Caudate nucleus (tissue), 63 donors: ENCODE measurements at places on chromosomes 13 and 19.

- DNase-seq = no peak
These were observed 52.8 kb downstream of the SERP2 start for GRCh38 chr13:44426461-44426860.

DNA sequence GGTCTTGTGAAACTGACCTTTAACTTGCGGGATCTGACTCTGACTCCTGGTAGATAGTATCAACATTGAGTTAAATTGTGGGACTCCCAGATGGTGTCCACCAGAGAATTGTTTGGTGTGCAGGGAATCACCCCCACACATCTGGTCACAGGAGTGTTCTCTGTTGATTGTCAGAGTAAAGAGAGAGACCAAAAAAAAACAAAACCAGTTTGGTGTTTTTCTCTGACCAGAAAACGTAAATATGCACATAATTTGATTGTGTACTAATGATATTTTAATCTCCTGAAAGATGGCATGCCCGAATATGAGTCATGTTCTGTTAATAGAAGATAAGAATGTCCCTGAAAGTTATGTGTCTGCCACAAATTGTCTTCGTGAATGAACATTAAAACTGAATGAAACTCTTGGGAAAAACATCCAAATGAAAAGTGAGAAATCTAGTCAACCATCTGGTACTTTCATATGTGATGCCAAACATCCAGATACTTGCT is 118.5 kb upstream of the GPC6 start:
- DNase-seq = no peak

- DNase-seq = peak; percentile 39
These were observed 105.6 kb upstream of the PEG3 start for GRCh38 chr19:56946159-56946558.

GRCh38 chr19:1084024-1084868 is 10.9 kb downstream of the POLR2E start:
- no peak for DNase-seq

DNA sequence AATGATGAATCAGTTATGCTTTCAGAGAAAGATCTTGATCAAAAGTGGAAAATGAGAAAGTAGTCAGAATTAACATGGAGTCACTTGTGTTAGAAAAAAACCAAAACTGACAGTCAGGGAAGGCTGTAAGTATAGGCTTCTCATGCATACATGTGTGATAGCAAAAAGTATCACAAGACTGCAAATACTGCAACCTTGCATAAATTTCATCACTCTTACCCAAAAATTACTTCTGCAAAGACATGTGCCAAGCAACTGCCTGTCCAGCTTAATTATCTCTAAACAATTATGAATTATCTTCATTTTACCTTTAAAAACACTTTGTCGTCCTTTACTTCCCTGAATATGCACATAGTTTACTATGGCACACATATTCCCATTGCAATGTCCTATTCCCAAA is 2466.4 kb upstream of the PCDH20 start:
- no peak for DNase-seq
